ENCODE measurements at places on chromosomes 5 and 9.
A peak's percentile ranks its signal among the peaks of the same experiment; 100 is the strongest.

GRCh38 chr9:95645992-95646391 is 129.2 kb upstream of the PTCH1 start:
- H3K36me3 ChIP-seq, result no peaks in the 10 kb centered on the region
- no peak overlapping the region for H3K4me3 ChIP-seq
- H3K27me3 ChIP-seq, result no peaks in the 10 kb centered on the region

GRCh38 chr9:136546697-136547501 is 1.1 kb upstream of the NOTCH1 start:
- peak overlapping the region; percentile 66 for H3K4me3 ChIP-seq
- H3K36me3 ChIP-seq, result no peaks in the 10 kb centered on the region
- H3K27me3 ChIP-seq, result no peaks in the 10 kb centered on the region
- H3K4me1 ChIP-seq, result peaks cover 35% of the 10 kb centered on the region

DNA sequence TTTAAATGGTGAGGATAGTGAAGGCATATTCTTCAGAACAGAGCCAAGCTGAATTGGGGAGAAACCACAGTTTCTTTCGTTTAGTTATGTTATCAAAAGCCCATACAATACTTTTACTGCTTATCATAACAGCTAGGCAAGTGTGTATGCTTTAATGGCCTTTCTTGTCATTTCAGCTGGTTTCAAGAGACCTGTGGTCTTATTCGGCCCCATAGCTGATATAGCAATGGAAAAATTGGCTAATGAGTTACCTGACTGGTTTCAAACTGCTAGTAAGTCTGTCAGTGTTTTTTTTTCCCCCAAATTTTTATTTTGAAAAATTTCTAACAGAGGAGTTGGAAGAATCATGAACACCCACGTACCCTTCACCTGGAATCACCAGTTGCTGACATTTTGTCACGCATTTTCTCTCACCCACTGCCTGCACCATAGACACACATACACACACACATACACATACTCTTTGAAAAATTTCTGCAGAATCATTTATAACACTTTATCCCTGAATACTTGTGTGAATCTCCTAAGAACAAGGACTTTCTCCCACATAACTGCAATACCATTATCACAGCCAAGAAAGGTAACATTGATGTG is 63.7 kb downstream of the TJP2 start:
- DNase-seq, result no peak
- H3K36me3 ChIP-seq, result no peaks in the 10 kb centered on the region
- H3K27ac ChIP-seq, result no peak overlapping the region
- H3K27me3 ChIP-seq, result no peaks in the 10 kb centered on the region

DNA sequence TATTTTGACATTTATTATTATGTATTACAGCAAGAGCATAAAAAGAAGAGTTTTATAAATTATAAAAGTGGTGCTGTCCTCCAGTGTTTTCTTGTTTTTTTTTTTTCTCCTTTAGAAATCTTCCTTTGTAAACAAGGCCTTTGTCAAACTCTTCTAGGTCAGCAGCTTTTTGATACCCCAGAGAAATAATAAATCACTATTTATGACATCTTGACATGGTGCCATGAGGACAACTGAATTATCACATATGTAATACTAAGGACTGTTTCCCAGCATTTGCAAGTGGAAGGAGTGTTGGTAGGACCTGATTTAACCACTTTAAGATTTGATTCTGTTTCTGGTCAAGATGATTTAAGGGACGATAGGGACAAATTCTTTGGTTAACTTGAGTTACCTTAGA is 4.6 kb downstream of the SMARCA2 start:
- no peaks in the 10 kb centered on the region for H3K36me3 ChIP-seq
- no peak overlapping the region for H3K27ac ChIP-seq
- H3K4me3 ChIP-seq, result peak overlapping the region; percentile 35
- no peaks in the 10 kb centered on the region for H3K27me3 ChIP-seq
- no peak for DNase-seq

DNA sequence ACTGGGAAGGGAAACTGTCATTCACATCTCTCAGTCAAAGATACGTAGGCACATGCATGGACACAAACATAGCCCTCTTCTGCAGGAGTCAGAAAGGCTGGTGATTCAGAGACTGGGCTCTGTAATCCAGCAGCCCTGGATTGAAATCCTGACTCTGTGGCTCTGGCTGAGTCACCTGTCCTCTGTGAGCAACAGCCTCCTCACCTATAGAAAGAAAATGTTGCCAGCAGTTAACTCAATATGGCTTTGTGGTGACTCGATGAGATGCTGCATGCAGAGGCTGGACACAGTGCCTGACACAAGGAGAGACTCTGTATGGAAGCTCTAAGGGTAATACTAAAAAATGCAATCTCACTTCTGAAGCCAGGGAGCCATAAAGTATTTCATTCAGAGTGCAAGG is 23.9 kb upstream of the CDKN2AIPNL start:
- no peaks in the 10 kb centered on the region for H3K36me3 ChIP-seq
- no peak overlapping the region for H3K4me3 ChIP-seq
- no peaks in the 10 kb centered on the region for H3K27me3 ChIP-seq
- no peak for DNase-seq
- peaks cover 16% of the 10 kb centered on the region for H3K4me1 ChIP-seq
- no peak overlapping the region for H3K27ac ChIP-seq

GRCh38 chr5:72658761-72659540 is 151.7 kb upstream of the ZNF366 start:
- H3K4me3 ChIP-seq, result no peak overlapping the region
- no peaks in the 10 kb centered on the region for H3K36me3 ChIP-seq
- no peak for DNase-seq
- H3K27ac ChIP-seq, result no peak overlapping the region
- no peaks in the 10 kb centered on the region for H3K4me1 ChIP-seq
- H3K27me3 ChIP-seq, result no peaks in the 10 kb centered on the region

- no peak overlapping the region for H3K27ac ChIP-seq
- H3K4me1 ChIP-seq, result no peaks in the 10 kb centered on the region
- no peaks in the 10 kb centered on the region for H3K36me3 ChIP-seq
- H3K4me3 ChIP-seq, result no peak overlapping the region
- DNase-seq, result no peak
- no peaks in the 10 kb centered on the region for H3K27me3 ChIP-seq
Measured at GRCh38 chr9:109477258-109478050, 20.7 kb downstream of the PTPN3 start.

- H3K4me3 ChIP-seq, result no peak overlapping the region
- DNase-seq, result no peak
- no peak overlapping the region for H3K27ac ChIP-seq
- no peaks in the 10 kb centered on the region for H3K27me3 ChIP-seq
- no peaks in the 10 kb centered on the region for H3K36me3 ChIP-seq
Measured at GRCh38 chr5:172646716-172647285, 5.7 kb downstream of the NEURL1B start.

DNA sequence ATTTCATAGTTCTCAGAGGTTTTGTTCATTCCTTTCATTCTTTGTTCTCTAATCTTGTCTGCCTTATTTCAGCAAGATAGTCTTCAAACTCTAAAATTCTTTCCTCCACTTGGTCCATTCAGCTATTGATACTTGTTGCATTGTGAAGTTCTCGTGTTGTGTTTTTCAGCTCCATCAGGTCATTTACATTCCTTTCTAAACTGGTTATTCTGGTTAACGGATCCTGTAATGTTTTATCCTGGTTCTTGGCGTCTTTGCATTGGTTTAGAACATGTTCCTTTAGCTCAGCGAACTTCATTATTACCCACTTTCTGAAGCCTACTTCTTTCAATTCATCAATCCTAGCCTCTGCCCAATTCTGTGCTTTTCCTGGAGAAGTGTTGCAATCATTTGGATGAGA is 45.1 kb upstream of the TXNDC8 start:
- no peak overlapping the region for H3K27ac ChIP-seq
- H3K27me3 ChIP-seq, result no peaks in the 10 kb centered on the region
- no peaks in the 10 kb centered on the region for H3K4me1 ChIP-seq
- H3K4me3 ChIP-seq, result no peak overlapping the region
- DNase-seq, result no peak
- no peaks in the 10 kb centered on the region for H3K36me3 ChIP-seq

DNA sequence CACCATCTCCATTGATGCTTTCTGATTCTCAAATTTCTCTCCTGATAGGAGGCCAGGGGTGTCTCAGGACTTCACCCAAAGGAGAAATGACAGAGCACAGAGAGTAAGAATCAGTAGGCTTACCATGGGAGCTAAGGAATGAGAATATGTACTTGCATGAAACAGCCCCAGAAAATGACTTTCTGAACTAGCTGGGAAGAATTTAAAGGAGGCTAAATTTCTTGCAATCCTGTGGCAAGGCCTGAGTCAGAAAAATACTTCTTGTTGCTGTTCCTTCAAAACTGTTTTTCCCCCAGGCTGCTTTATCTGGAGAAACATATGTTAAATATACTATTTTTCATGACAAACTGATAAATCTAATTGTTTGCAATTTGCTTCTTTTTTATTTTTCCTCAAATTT is 53.4 kb upstream of the FBXL7 start:
- H3K4me3 ChIP-seq, result no peak overlapping the region
- no peak overlapping the region for H3K27ac ChIP-seq

DNA sequence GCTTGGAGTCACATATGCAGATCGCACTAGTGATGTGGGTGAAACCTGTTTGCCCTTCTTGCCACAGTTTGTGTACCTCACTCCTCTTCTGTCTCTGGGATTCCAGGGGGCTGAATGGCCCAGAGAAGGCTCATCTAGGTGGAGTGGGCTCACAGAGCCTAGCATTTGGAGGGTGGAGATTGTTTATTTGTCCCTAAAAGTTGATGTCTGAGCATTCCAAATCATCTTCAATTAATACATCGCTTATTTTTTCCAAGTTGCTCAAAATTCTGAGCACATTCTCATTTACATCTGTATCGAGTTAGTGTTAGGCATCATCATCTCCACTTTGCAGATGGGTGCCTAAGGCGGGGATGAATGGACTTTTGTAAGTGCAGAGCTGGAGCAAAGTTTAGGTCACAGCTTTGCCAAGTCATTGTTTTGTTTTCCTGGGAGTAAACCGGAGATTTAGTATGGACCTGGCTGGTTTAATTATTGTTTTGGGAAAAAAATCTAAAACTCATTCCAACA is 2.0 kb downstream of the ABL1 start:
- DNase-seq, result no peak
- no peaks in the 10 kb centered on the region for H3K27me3 ChIP-seq
- H3K27ac ChIP-seq, result no peak overlapping the region

GRCh38 chr5:29239606-29240005 is 1953.9 kb upstream of the CDH6 start:
- no peaks in the 10 kb centered on the region for H3K27me3 ChIP-seq
- no peaks in the 10 kb centered on the region for H3K4me1 ChIP-seq
- H3K4me3 ChIP-seq, result no peak overlapping the region
- H3K36me3 ChIP-seq, result no peaks in the 10 kb centered on the region

DNA sequence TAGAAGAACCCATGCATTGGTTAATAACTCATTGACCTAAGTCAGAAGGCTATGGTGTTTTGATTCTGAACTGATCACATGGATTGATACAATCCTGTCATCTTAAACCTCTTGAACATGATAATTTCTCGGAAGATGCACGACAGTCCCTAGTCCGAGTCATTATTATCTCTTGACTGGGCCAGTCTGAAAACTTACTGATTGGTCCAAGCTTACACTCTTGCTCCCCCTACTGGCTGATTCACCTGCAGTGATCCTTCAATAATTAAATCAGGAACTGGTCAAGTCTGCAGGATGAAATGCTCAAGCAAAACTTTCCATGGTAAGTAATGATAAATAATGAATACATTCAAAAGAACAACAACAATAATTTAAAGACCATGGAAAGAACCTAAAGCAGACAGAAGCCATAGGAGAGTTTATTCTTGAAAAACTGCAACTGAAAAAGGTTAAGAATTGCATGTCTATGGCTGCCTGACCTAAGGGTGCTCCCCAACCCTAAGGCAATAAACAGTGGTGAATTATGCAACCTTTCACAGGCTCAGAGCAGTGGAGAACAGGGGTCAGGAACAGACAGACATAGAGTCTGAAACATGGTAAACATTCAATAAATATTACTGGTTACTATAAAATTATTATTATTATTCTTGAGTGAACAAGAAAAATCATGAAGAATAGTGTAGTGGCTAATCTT is 79.3 kb downstream of the BRINP1 start:
- no peaks in the 10 kb centered on the region for H3K4me1 ChIP-seq
- no peaks in the 10 kb centered on the region for H3K27me3 ChIP-seq
- no peaks in the 10 kb centered on the region for H3K36me3 ChIP-seq
- H3K27ac ChIP-seq, result no peak overlapping the region
- DNase-seq, result no peak

All from CD8-positive, alpha-beta memory T cell (primary cell).